ENCODE measurements at places on chromosomes 11 and 22.

DNA sequence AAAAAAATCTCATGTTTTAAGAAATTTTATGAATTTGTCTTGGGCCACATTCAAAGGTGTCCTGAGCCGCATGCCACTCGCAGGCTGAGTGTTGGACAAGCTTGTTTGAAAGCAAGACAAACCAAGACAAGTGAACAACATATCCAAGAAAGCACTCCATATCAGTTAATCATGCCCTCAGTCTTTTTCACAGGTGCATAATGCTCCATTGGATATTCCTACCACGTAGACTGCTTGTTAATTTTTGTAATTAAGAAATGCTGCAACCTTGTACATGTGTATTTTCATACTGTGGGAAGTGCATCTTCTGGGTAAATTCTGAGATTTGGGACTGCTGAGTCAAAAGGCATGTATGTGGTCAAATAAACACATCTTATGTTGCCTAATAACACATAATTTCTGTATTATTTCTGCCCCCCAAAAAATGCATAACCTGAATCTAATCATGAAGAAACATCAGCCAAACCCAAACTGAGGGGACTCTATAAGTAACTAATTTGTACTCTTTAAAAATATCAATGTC is 8.2 kb downstream of the RRAS2 start:
- no peak overlapping the region for H3K4me3 ChIP-seq
- no peak overlapping the region for H3K27ac ChIP-seq
- H3K4me1 ChIP-seq: no peaks in the 10 kb centered on the region
- H3K27me3 ChIP-seq: no peaks in the 10 kb centered on the region

GRCh38 chr11:57598831-57599155 is 1.3 kb downstream of the SERPING1 start:
- H3K4me1 ChIP-seq: no peaks in the 10 kb centered on the region
- H3K4me3 ChIP-seq: no peak overlapping the region
- no peak overlapping the region for H3K27ac ChIP-seq
- H3K27me3 ChIP-seq: no peaks in the 10 kb centered on the region

GRCh38 chr11:131430473-131431208 is 60.2 kb downstream of the NTM start:
- no peak overlapping the region for H3K4me3 ChIP-seq
- no peak for DNase-seq
- no peaks in the 10 kb centered on the region for H3K36me3 ChIP-seq
- H3K27me3 ChIP-seq: no peaks in the 10 kb centered on the region
- no peaks in the 10 kb centered on the region for H3K4me1 ChIP-seq
- H3K27ac ChIP-seq: no peak overlapping the region

- no peak overlapping the region for H3K27ac ChIP-seq
- DNase-seq: no peak
- no peaks in the 10 kb centered on the region for H3K4me1 ChIP-seq
- no peaks in the 10 kb centered on the region for H3K36me3 ChIP-seq
- no peaks in the 10 kb centered on the region for H3K27me3 ChIP-seq
Observed at GRCh38 chr11:27723687-27724086, 23.4 kb upstream of the BDNF start.

GRCh38 chr11:61879152-61879551 is 12.2 kb downstream of the FADS3 start:
- H3K36me3 ChIP-seq: no peaks in the 10 kb centered on the region
- no peak overlapping the region for H3K27ac ChIP-seq
- H3K4me3 ChIP-seq: no peak overlapping the region
- H3K4me1 ChIP-seq: no peaks in the 10 kb centered on the region
- no peak for DNase-seq

- H3K4me3 ChIP-seq: no peak overlapping the region
- H3K27me3 ChIP-seq: peaks cover 67% of the 10 kb centered on the region
- no peaks in the 10 kb centered on the region for H3K36me3 ChIP-seq
- no peak overlapping the region for H3K27ac ChIP-seq
- DNase-seq: no peak
Observed at GRCh38 chr22:26174280-26174679, 5.0 kb downstream of the SEZ6L start.

- H3K36me3 ChIP-seq: no peaks in the 10 kb centered on the region
- no peak overlapping the region for H3K4me3 ChIP-seq
- no peaks in the 10 kb centered on the region for H3K4me1 ChIP-seq
- DNase-seq: no peak
Observed at GRCh38 chr11:34331329-34331728, 26.5 kb downstream of the ABTB2 start.

GRCh38 chr11:1073261-1073724 is 1.4 kb upstream of the MUC2 start:
- no peak overlapping the region for H3K27ac ChIP-seq
- DNase-seq: no peak
- H3K4me3 ChIP-seq: no peak overlapping the region
- H3K27me3 ChIP-seq: peaks cover 74% of the 10 kb centered on the region
- H3K4me1 ChIP-seq: no peaks in the 10 kb centered on the region
- no peaks in the 10 kb centered on the region for H3K36me3 ChIP-seq

DNA sequence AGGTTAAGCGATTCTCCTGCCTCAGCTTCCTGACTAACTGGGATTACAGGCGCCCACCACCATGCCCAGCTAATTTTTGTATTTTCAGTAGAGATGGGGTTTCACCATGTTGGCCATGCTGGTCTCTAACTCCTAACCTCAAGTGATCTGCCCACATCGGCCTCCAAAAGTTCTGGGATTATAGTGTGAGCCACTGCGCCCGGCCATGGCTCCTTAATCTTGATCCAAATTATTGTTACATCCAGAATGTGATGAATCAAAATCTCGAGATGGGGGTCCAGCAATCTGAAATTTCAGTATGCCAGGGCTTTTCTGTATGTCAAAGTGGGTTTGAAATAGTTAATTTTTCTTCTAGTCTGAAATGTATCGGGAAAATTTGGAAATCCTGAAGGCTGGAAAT is 3.7 kb downstream of the RPL27A start:
- H3K4me1 ChIP-seq: peaks cover 40% of the 10 kb centered on the region
- H3K27ac ChIP-seq: peak overlapping the region; percentile 88
- peaks cover 14% of the 10 kb centered on the region for H3K36me3 ChIP-seq
- H3K4me3 ChIP-seq: peak overlapping the region; percentile 48
- DNase-seq: no peak

- H3K27ac ChIP-seq: no peak overlapping the region
- no peak overlapping the region for H3K4me3 ChIP-seq
- no peaks in the 10 kb centered on the region for H3K4me1 ChIP-seq
Observed at GRCh38 chr11:119424775-119425174, 1.8 kb upstream of the THY1 start.

- peaks cover 24% of the 10 kb centered on the region for H3K4me1 ChIP-seq
- no peaks in the 10 kb centered on the region for H3K27me3 ChIP-seq
- peak overlapping the region; percentile 74 for H3K27ac ChIP-seq
- peak overlapping the region; percentile 100 for H3K4me3 ChIP-seq
Observed at GRCh38 chr11:62854825-62855570, 15.6 kb upstream of the WDR74 start.

DNA sequence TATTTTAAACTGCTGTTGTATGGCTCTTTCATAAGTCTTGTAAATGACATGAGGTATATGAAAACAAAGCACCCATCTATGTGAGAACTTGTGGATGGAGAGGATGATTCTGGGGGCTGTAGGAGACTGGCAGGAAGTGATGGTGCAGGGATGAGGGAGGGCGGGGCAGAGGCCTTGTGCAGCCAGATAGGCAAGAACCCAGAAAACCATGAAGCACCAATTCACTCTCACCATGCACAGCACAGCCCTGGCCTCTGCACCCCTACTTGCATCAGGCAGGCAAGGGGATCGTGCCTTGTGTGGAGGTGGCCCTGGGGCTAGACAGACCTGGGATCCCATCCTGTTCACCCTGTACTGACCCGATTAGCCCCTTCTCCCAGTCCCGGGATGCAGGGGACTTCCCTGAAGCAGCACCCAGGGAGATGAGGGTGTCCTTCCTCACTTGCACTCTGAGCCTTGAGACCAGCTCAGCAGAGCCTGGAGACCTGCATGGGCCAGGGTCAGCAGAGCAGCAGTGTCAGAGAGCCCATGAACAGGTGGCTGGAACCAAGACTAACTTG is 85.5 kb downstream of the MORC2 start:
- no peaks in the 10 kb centered on the region for H3K36me3 ChIP-seq
- H3K4me1 ChIP-seq: no peaks in the 10 kb centered on the region
- no peak for DNase-seq
- H3K27me3 ChIP-seq: no peaks in the 10 kb centered on the region

DNA sequence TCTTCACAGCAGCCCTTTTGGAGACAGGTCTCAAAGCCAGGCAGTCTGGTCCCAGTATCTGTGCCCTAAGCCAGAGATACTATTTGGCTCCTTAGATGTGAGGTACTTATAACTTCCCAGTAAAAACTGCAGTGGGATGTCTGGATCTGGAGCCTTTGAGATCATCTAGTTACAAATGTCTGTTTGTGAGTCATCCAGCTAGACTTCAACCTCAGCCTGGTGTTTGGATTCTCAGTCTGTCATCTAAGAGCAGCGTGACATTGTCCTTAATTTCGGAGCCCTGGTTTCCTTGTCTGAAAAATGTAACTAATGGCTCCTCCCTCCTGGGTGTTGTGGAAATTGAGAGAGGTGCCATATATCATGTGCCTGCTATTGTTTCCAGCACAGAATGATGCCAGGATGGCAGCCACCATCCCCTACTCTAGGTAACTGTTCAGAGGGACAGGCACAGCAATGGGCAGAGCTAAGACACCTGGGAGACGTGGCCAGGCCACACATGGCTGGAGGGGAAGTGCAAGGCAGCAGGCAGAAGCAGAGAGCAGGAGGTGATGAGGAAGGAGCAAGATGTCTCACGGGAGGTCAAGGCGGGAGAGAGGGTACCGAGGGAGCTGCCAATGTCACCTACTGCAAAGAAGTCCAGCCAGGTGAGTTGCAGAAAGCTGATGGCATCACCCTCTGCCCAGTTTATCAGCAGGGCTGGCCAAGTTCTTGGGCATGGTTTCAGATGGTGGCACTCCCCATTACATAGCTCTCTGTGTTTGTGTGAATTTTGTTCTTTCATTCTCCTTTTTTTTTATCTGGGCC is 20.6 kb upstream of the ST3GAL4 start:
- no peak for DNase-seq
- H3K36me3 ChIP-seq: 0 out of 2 replicates have a peak, but pooled peaks cover 2% of the 10 kb centered on the region
- H3K27ac ChIP-seq: no peak overlapping the region
- no peak overlapping the region for H3K4me3 ChIP-seq
- no peaks in the 10 kb centered on the region for H3K27me3 ChIP-seq
- H3K4me1 ChIP-seq: no peaks in the 10 kb centered on the region

- no peak for DNase-seq
- no peaks in the 10 kb centered on the region for H3K27me3 ChIP-seq
- H3K27ac ChIP-seq: no peak overlapping the region
Observed at GRCh38 chr22:48152164-48152775, 1389.8 kb downstream of the TBC1D22A start.

DNA sequence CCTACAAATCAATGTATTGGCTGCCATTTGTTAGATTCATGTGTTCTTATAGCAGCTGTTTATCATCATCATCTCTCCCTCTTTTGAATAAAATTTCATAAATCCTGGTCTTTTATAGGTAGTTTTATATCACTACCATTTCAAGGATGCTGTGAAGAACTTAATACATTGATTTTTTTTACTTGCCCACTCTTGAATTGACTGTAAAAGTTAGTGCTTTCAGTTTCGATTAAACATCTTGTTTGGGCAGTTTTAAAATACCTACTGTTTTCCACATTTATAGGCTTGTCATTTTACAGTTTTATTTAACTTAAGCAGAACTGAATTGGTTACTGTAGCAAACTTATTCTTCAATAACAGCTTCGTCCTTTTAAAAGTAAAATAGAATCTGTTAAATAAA is 59.5 kb downstream of the TTC17 start:
- no peak overlapping the region for H3K27ac ChIP-seq
- H3K27me3 ChIP-seq: no peaks in the 10 kb centered on the region
- peaks cover 10% of the 10 kb centered on the region for H3K4me1 ChIP-seq

DNA sequence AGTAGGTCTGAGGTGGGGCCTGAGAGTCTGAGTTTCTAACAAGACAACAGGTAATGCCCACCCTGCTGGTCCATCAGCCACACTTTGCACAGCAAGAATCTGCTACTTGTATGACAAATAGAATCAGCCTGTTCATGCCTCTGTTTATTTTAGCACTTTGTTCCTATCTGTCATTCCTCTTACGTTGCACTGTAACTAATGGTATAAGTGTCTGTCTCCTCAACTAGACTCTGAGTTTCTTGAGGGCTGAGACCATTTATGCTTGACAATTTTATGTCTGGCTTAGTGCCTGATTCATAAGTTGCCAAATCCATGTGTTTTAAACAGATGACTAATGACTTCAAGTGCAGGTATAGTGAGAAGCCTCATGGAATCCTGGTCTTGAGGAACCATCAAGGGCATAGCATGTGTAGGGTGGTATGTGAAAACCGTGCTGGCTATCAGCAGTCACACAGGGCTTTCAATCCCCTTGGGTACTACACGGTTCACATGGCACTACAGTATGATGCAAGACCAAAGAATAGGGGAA is 209.7 kb downstream of the C11orf91 start:
- no peaks in the 10 kb centered on the region for H3K4me1 ChIP-seq
- no peaks in the 10 kb centered on the region for H3K27me3 ChIP-seq
- H3K36me3 ChIP-seq: no peaks in the 10 kb centered on the region

GRCh38 chr11:6544921-6545850 is 48.1 kb downstream of the DNHD1 start:
- H3K36me3 ChIP-seq: no peaks in the 10 kb centered on the region
- H3K27me3 ChIP-seq: no peaks in the 10 kb centered on the region
- H3K4me3 ChIP-seq: no peak overlapping the region
- H3K4me1 ChIP-seq: no peaks in the 10 kb centered on the region
- no peak for DNase-seq

- no peaks in the 10 kb centered on the region for H3K27me3 ChIP-seq
- H3K4me3 ChIP-seq: no peak overlapping the region
- no peaks in the 10 kb centered on the region for H3K36me3 ChIP-seq
- no peak for DNase-seq
Observed at GRCh38 chr11:114832532-114833125, 154.3 kb downstream of the NXPE2 start.

- H3K4me3 ChIP-seq: no peak overlapping the region
- peaks cover 90% of the 10 kb centered on the region for H3K27me3 ChIP-seq
- DNase-seq: no peak
Observed at GRCh38 chr11:68657021-68657780, 27.1 kb upstream of the GAL start.

DNA sequence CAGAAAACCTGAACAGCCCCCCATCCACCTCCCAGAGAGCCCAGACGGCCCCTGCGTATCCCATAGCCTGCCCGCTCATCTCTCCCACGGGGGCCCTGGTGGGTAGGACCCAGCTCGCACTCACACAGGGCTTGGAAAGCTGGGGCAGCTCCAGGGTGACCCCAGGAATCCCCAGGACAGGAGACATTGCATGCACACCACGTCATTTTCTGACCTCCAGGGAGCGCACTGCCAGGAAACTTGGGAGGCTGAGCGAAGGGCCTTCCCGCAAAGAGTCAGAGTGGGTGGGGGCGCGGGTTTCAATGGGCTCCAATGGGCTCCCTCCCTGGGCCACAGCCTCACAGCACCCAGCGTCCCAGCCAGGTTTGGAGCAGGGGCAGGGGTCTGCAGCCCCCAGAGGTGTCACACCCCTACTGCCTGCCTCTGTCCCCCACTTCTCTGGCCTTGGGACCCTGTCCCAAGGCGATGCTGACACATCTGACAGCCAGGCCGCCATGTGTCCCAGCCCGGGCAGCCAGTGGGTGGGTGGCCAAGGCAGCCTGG is 8.2 kb upstream of the SYT8 start:
- no peaks in the 10 kb centered on the region for H3K4me1 ChIP-seq
- no peak for DNase-seq
- H3K27me3 ChIP-seq: peaks cover 90% of the 10 kb centered on the region

GRCh38 chr22:49761836-49762235 is 65.8 kb downstream of the BRD1 start:
- peaks cover 6% of the 10 kb centered on the region for H3K4me1 ChIP-seq
- peaks cover 11% of the 10 kb centered on the region for H3K27me3 ChIP-seq
- H3K36me3 ChIP-seq: no peaks in the 10 kb centered on the region
- no peak overlapping the region for H3K4me3 ChIP-seq
- no peak for DNase-seq

GRCh38 chr11:112965656-112966055 is 4.4 kb downstream of the NCAM1 start:
- no peak overlapping the region for H3K4me3 ChIP-seq
- DNase-seq: no peak
- H3K27me3 ChIP-seq: 0 out of 2 replicates have a peak, but pooled peaks cover 3% of the 10 kb centered on the region
- peaks cover 15% of the 10 kb centered on the region for H3K4me1 ChIP-seq
- no peak overlapping the region for H3K27ac ChIP-seq
- H3K36me3 ChIP-seq: no peaks in the 10 kb centered on the region

Data from MM.1S (cell line).